ENCODE measurements at places on chromosomes 1 and 21.

GRCh38 chr21:21067375-21067774 lies 69.2 kb downstream of the NCAM2 start:
- no peak for DNase-seq

DNA sequence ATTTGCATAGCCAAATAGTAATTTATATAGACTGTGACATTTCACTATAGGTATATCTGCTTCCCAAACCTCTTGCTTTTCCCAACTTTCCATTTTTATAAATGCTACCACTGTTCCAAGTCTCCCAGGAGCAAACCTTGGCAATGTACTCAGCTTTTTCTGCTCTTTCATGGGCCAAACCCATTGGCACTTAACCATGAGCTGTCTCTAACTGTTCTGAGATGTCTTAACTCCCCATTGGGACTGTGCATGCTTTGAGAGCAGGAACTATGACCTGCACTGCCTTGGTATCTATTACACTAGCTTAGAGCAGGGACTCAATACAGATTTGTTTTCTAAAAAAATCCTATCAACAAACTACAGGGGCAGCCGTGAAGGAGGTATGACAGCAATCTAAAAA lies 22.5 kb upstream of the KHDRBS1 start:
- DNase-seq: no peak

DNA sequence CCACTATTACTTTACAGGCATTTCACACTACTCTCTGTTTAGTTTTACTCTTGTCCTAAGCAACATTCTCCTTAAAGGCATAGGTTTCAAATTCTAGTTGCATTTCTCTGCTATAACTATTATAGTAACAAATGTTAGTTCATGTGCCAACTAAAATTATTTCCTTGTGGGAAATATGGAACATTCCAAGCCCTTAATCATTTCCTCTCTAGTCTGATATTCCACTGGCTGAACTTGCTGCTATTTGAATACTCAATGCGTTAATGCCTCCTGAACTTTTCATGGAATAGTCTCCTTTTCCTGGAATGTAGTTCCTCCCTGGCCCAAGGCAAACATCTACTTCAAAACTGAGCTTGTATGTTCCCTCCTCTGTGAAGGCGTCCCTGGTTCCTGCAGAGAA lies 19.3 kb upstream of the TBX19 start:
- DNase-seq: peak; percentile 45

GRCh38 chr21:25370311-25370744 lies 237.0 kb downstream of the MRPL39 start:
- DNase-seq: peak; percentile 62

GRCh38 chr1:44405798-44406736 lies 1.0 kb downstream of the RNF220 start:
- DNase-seq: no peak

DNA sequence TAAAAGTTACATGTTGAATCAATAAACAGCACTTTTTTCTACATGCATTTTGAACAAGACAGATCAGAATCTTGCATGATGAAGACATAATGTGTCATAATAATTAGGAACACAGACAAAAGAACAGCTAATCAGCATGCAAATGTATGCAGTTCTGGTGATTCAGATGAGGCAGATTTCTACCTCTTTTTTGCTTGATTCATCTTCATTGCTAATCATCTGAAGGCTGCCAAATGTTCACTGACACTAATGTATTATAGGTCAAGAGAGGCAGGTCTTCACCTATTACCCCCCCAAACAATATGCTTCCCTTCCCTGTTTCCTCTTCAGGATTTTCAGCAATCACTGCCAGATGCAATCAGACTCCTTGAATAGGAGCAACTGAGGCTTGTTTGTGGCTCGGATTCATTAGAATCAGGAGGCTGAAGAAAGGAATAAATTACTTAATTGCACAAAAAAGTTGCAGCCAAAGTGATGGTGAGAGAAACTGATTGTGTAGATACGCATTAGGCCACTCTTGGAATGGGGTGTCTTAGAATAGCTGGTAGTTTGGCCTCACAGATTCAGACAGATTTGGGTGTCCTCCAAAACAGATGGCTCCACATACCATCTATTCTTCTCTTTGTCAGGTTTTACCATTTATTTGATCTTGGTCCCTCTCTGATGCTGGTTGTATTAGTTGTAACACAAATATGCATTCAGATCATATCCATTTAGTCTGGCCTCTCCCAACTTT lies 275.4 kb downstream of the RPS6KC1 start:
- no peak for DNase-seq

DNA sequence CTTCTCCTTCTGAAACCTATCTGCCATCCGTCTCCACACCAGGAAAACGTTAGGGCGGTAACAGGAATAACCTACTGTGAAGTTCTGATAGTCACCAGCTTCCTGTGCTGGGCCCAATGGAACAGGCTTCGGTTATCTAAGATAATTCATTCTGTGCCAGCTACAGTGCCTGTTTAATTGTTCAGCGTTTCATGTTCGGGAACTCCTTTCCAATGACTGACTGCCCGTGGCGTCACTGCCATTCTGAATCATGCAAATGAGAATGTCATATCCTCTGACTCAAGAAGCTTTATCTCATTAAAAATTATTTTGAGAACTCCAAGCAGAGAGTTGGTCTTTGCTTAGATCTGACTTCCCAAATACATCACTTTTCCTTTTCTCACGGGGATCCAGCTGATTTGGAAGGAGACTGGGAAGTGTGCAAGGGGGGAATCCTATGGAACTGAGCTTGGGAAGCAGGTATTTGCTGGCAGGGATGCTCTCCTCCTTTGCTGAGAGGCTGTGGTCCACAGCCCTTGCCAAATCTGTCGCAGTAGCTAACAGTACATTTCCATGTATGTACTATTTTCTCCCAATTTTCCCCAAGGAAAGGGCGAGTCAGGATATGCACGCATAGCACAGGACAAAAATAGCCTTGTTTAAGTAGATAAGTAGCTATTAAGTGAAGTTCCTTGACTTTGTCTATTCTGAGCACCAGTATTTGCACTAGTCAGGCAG lies 358.7 kb downstream of the LTN1 start:
- DNase-seq: peak; percentile 85

GRCh38 chr1:94081566-94082344 lies 39.2 kb downstream of the ABCA4 start:
- peak; percentile 94 for DNase-seq

GRCh38 chr1:64877151-64877550 lies 89.2 kb downstream of the JAK1 start:
- no peak for DNase-seq

GRCh38 chr1:46466477-46467182 lies 23.0 kb upstream of the DMBX1 start:
- no peak for DNase-seq

DNA sequence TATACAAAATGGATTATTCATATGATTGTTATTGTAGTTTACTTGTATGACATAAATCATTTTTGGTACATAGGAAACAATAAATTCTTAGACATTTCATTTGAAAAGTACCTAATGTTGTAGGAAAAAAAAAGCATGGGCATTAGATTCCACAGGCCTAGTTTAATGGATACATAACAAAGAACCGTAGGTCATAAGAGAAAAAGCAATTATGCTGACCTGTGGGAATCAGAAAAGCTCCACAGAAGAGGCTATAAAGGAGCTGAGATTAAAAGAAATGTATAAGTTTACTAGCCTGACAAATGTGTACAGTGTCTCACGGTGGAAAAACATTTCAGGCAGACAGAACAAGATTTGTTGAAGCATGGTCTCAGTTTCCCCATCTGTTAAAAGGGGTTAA lies 3.7 kb downstream of the DEPDC1 start:
- DNase-seq: no peak

GRCh38 chr1:1906185-1907097 lies 8.6 kb upstream of the CALML6 start:
- DNase-seq: peak; percentile 33

DNA sequence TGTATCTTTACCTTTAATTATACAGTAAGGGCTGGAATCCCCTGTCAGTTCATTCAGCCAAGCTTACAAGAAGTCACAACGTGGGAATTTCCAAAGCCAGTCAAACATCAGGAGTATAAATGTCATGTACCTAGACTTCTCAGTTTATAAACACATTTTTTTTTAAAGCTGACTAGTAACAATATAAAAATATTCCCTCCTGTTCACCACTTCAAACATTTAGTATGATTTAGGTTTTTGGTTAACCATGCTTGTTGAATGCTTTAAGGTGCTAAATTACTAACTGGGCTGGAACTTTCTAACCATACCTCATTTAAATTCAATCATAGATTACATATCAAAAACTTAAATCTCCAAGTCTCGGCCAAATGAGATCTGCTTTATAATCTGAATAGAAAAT lies 44.0 kb downstream of the JAK1 start:
- DNase-seq: no peak

DNA sequence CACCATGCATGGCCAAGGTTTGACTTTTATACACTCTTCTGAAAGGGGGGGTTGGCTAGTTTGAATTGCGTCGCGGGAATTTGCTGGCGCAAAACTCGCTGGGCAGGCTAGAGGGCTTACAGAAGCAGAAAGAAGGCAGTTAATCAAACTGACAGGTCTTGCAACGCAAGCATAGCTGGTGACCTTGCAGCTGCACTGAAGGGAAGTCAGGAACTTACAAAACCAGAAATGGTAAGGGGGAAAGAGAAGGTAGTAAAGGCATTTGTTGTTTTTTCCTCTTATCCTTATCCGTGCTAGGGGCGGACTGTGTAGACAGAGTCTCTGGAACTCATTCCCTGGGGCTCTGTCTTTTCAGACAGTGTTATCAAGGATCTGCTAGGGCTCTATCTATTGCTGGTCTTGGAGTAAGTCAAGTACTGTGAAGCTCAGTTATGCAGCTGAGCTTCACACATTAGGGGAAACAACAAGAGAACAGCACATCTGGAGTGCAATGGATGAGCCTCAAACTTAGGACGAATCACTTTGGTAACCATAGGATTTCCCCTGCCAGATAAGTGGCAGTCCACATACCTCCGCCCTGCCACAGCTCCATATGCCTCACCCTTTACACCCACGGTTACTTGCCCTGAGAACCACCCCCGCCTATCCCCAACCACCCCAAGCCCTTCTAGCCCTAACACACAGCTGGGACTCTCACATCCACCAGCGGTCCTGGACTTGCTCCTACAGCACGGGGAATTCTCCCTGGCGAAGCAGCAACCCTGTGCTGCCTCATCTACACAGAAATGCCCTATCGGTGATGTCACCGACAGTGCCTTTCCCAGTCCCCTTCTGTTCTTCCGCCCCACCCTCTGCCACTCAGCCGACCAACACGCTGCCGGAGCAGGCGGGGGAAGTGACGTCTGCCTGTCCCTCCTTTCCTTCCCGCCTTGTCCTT lies 251.4 kb downstream of the FAM72C start:
- DNase-seq: no peak
